NCI-H1417 (cell line): ENCODE measurements at places on chromosomes 1 and 21.
A peak's percentile ranks its signal among the peaks of the same experiment; 100 is the strongest.

DNA sequence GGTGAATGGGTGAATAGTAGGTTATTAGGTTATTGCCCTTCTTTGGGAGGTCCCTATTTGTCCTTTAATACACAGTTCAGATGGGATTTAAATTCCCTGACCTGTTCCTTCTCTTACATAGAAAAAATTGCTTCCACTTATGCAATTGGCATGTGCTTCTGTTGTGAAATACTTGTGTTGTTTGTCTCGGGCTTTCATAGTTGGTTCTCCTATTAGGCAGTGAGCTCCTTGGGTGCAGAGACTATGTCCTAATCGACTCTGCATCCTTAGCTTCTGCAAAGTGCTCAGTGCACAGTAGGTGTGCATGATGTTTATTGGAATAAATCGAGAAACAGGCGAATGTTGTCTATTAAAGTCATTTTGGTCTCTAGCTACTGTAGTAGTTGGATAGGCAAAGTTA lies 1.3 kb upstream of the PDE4B start:
- DNase-seq: no peak

GRCh38 chr1:30609336-30609998 lies 113.9 kb downstream of the MATN1 start:
- DNase-seq: no peak

DNA sequence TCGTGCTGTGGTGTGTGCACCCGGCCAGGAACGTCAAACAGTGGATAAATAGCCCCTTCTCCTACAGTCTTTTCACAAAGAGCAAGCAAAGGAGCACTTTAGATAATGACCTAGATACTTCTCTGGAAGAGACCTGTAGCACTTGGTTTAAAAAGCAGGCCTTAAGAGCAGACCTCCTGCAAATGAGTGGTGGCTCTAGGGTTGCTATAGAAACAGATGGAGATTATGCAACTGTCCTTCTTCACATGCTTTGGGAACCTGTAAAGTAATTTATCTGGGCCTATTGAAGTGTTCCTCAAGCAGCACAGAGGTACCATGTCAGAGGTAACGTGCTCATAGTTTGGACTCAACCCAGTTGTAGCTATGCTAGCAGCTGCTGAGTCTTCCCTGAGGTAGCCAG lies 208.2 kb upstream of the KIAA0040 start:
- peak; percentile 98 for DNase-seq

GRCh38 chr1:164659621-164660411 lies 100.8 kb downstream of the PBX1 start:
- DNase-seq: no peak

DNA sequence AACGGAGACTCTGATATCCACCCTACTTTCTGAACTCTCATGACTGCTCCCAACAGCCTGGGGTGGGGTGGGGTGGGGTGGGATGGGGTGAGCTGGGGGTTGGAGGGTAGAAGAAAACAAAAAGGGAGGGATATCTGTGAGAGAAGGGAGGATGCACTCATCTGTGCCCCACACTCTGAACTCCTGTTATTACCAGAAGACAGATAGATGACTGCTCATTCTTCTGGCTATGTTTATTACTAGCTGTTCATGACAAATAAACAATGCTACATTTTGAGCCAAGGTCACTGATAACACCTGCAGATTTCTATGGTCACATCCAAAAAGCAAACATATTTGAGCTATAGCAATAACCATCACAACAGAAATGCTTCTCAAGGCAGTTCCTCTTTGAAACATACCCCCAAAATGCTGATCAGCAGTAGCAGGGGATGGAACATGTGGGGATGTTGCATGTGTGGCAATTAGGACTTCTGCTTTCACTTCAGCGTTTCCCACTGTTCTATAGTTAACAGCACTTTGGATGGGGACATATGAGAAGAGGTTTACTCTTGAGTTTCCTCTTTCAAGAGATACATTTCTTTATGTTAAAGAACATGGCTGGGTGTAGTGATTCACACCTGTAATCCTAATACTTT lies 43.3 kb downstream of the GPR3 start:
- DNase-seq: no peak
